Kidney glomerular epithelial cell (primary cell): ENCODE measurements at places on chromosomes 11 and 22.
A peak's percentile ranks its signal among the peaks of the same experiment; 100 is the strongest.

DNA sequence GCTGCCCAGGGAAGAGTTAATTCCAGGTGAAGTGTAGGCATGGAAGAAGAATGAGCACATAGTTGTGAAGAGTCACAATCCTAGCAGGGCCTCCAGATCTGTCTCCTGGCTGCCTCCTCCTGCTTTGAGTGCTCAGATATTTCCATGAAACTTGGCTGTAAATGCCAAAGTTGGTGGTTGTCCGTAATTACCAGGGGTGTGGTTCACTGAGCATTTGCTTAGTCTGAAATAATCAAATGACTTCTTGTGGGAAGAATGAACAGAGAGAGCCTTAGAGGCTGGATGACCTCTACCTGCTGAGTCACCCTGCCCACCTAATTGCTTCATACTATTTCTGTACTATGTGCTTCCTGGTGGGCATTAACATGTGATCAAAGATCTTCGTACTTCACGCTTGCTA is 50.9 kb downstream of the APIP start:
- no peak for DNase-seq

DNA sequence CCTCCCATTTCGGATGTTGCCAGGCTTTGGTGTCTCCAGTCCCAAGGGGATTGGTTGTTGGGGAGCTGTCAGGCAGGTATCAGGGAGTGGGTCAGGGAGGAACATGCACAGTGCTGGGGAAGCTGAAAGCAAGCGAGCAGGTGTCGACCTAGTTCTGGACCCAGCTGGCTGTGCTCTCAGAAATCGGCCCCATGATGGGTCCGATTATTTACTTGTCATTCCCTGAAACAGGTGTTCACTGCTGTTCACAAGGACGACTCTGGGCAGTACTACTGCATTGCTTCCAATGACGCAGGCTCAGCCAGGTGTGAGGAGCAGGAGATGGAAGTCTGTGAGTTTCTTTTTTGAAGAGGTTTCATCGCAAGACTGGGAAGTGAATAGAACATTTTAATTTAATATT is 76.8 kb downstream of the JAM3 start:
- no peak for DNase-seq

DNA sequence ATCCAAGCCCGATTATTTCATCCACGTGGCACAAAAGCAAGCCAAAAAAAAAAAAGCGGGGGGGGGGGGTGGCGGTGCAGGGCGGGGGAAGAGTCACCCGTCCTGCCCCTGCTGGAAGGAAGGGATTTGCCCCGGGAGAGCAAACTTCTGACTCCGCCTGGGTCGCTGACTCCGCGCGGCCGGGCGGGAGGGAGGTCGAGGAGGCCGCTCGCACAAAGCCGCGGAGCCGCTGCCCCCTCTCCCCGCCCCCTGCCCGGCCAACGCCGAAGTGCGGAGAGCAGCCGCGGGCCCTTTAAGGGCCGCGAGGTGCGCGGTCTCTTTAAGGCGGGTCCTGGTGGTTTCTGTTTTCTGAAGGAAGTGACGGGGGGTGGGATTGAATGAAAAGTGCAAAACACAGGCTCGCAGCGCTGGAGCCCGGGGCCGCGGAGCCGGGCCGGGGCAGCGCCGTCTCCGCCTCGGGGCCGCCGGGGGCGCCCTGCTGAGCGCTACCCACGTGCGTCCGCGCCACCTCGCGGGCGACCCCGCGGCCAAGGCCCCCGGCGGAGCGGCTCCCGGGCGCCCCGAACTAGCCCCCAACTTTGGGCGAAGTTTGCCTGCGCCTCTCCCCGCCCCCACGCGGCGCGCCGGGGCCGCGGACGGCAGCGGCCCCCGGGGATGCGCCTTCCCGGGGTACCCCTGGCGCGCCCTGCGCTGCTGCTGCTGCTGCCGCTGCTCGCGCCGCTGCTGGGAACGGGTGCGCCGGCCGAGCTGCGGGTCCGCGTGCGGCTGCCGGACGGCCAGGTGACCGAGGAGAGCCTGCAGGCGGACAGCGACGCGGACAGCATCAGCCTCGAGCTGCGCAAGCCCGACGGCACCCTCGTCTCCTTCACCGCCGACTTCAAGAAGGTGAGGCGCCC is at the start of gene OAF:
TSS of gene OAF (plus strand) at position 407 of the 896 bp plus-strand sequence. CDS start at position 655, 248 bp downstream.
- DNase-seq, result peak; percentile 38

- DNase-seq, result no peak
These were observed 198.7 kb upstream of the MTMR2 start for GRCh38 chr11:96122601-96123074.

- no peak for DNase-seq
These were observed 23.2 kb downstream of the FADS2 start for GRCh38 chr11:61851113-61851899.

- DNase-seq, result no peak
These were observed 18.7 kb downstream of the ALG12 start for GRCh38 chr22:49899530-49899929.

GRCh38 chr11:60978546-60979380 is 7.3 kb downstream of the CD6 start:
- no peak for DNase-seq

- no peak for DNase-seq
These were observed 37.7 kb downstream of the DDI1 start for GRCh38 chr11:104073950-104074705.

DNA sequence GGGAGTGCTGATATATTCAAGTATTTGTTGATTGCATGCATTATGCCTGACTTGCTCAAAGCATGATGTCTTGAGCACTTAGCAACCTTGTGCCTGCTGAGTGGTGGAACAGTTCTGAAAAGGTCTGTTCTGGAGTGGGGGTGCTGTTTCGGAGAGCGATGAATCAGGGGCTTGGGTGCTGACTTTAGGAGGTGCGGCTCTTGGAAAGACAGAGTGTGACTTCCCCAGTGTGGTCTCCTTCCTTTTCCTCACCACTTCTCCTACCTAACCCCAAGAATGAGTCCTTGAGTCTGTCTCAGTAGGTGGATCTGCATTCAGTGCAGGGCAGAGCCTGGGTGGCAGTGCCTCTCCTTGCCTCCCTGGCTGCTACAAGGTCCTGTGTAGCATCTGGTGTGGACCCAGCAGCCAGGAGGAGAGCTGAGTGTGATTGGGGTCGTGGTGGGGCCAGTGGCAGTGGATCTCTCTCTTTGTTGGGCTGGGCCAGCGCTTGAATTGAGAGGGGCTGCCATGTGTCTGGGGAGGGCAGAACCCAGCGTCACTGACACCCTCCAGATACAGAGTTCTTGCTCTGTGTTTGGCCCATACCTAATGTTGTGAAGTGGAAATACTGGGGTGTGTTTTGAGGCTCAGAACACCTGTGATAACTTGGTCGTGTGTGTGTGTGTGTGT is 35.9 kb downstream of the ST3GAL4 start:
- DNase-seq, result no peak

- no peak for DNase-seq
These were observed 55.5 kb downstream of the CHRDL2 start for GRCh38 chr11:74675761-74676160.

DNA sequence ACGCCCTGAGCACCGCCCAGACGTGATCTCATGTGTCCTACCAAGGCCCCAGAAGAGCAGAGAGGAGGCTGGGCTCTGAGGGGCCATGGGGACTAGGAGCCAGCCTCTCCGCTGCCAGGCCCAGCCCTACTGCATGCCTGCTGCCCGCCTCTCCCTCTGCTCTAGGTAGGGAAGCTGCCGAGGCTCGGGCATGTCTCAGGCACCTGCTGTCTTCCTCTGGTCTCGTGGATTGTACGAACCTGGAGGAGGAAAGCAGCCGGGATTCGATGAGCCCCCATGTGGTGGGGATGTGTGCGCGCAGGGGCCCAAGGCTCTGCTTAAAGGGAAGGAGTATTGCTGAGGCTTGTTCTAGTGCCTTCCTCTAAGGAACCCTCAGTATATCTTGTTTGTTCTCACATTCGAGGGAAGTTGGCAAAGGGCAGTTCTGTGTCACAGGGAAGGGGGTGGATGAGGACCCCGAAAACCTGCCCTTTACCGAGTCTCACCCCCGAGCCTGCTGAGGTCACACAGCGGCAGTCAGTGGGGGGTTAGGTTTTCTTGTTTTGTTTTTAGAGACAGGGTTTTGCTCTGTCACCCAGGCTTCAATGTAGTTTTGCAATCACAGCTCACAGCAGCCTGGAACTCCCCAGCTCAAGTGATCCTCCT is 21.2 kb downstream of the DAGLA start:
- no peak for DNase-seq

- no peak for DNase-seq
These were observed 529.1 kb downstream of the NELL1 start for GRCh38 chr11:21198498-21198897.

GRCh38 chr11:102843489-102843888 is at the start of gene MMP3:
Gene MMP3, minus strand, starts transcription at chr11:102843609. Its CDS starts 63 bp downstream, at chr11:102843546.
- no peak for DNase-seq

DNA sequence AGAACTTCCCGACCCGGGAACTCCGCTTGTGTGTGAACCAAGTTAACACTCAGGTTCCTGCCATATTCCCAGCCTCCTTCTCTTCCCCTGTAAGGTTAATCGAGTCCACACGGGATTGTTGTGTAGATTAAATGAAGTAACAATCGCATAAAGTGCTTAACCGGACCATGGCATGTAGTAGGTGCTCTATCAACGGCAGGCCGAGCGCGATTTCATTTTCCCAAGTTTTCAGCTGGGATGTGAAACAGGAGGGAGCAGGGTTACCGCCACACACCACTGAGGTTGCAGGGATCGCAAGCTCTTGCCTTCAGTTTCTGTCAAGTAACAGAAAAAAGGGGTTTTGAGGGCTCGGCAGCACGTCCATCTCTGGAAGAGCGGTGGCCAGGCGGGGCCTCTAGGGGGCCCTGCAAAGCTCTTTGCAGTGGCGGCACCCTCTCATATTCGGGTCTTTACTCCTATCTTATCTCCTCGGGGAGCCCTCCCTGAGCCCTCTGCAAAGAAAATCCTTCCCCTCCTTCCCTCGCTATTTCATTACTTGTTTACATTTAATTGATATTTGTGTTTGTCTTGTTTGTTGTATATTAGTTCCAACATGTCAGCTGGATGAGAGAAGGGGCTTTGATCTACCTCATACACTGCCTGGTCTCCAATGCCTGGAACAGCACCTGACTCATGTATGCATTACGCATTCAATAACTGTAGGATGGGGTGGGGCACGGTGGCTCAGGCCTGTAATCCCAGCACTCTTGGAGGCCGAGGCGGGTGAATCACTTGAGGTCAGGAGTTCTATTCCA is 816 bp upstream of the PLEKHA7 start:
- no peak for DNase-seq

GRCh38 chr11:15119352-15119751 is 4.6 kb downstream of the INSC start:
- no peak for DNase-seq
